HFFc6 (cell line): ENCODE measurements at places on chromosomes 3 and 15. TPM values are rescaled to one million over a fixed set of nuclear protein-coding genes. Genes with fewer than 3 reads are reported as not detected.

Gene HDC
- not detected in 2 replicates for total RNA-seq

Gene SERINC4
- 0.09 TPM in 1 of 3 replicates, not detected in the others for total RNA-seq

Gene NRG4
- not detected in 3 replicates for total RNA-seq

Gene USP13
- 17.8 to 25.0 TPM (median 23.5 TPM) in 3 replicates for total RNA-seq

Gene NTRK3
- 0.17 TPM in 1 of 3 replicates, not detected in the others for total RNA-seq

Gene HRG
- total RNA-seq: not detected in 2 replicates

Gene TTC23
- 9.6 to 17.2 TPM (median 13.2 TPM) in 3 replicates for total RNA-seq

Gene PLCL2
- 3.4 to 5.8 TPM (median 4.0 TPM) in 3 replicates for total RNA-seq

Gene CCR2
- not detected in 2 replicates for total RNA-seq

Gene USP19
- 42.7 to 49.2 TPM (median 46.9 TPM) in 3 replicates for total RNA-seq

Gene CCR9
- total RNA-seq: not detected in 3 replicates

Gene COL7A1
- total RNA-seq: 80.9 to 113 TPM (median 85.9 TPM) in 3 replicates

Gene B3GALNT1
- 0.39 to 4.0 TPM (median 3.2 TPM) in 3 replicates for total RNA-seq

Gene KCNMB2
- total RNA-seq: not detected in 2 replicates

Gene STRIT1
- not detected in 2 replicates for total RNA-seq

Gene GPR160
- 0.13 to 0.27 TPM (median 0.23 TPM) in 3 replicates for total RNA-seq

Gene GOLGA6D
- not detected in 3 replicates for total RNA-seq

Gene C2CD4A
- not detected in 3 replicates for total RNA-seq

Gene WDR93
- 0.12 TPM in 1 of 3 replicates, not detected in the others for total RNA-seq

Gene GABPB1
- total RNA-seq: 20.8 to 25.7 TPM (median 24.7 TPM) in 3 replicates

Gene TPRG1
- not detected in 3 replicates for total RNA-seq

Gene SCAMP2
- total RNA-seq: 72.6 and 78.7 TPM in 2 replicates

Gene ABHD17C
- 8.2 to 19.6 TPM (median 11.1 TPM) in 3 replicates for total RNA-seq

Gene PDZRN3
- total RNA-seq: 15.6 and 18.3 TPM in 2 replicates

Gene CHRD
- total RNA-seq: 0.19 to 0.24 TPM (median 0.23 TPM) in 3 replicates

Gene TIMP4
- total RNA-seq: 0.13 to 0.98 TPM (median 0.45 TPM) in 3 replicates

Gene TRPM1
- total RNA-seq: not detected in 3 replicates

Gene PRTG
- total RNA-seq: 0.46 to 2.1 TPM (median 0.71 TPM) in 3 replicates

Gene GRIP2
- 0.05 TPM in 1 of 3 replicates, not detected in the others for total RNA-seq

Gene C3orf20
- total RNA-seq: not detected in 3 replicates
